Breast epithelium (tissue), 4 donors: ENCODE measurements at places on chromosomes 6 and 20. TPM values are rescaled to one million over a fixed set of nuclear protein-coding genes. Genes with fewer than 3 reads are reported as not detected.

DNA sequence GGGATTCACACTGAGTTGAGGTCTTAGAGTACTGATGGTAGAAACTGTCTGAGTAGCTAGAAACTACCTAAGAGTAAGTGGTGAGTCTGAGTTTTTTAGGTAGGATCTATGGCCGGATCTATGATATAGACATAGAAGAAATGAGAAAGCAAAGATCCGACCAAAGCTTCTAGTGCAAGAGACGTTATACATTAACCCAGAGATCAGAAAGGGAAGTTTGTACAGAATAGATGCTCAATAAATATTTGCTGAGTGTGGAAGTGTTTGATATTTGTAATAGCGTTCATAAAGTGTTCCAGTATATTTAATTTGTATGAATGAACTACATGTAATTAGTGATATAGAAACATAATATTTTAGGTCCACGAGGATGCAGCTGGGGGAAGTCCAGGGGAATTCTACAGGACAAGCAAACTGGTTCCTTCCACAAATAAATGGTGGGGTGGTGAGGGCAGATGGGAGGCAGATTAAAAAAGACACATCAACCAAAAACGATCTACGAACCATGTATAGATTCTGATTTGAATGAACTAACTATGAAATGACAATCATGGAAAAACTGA, 31.9 kb upstream of the JARID2 start:
- no peak for DNase-seq

HLA-DPA1 gene
- 75.4 TPM for total RNA-seq

GRCh38 chr20:22394583-22394982, 189.8 kb downstream of the FOXA2 start:
- DNase-seq = no peak

GRCh38 chr20:22909436-22909835, 125.7 kb upstream of the SSTR4 start:
- no peak for DNase-seq

PTPRT gene
- total RNA-seq = 4.9 TPM

- no peak for DNase-seq
These were observed 107.4 kb upstream of the TAB2 start for GRCh38 chr6:149209871-149210775.

- no peak for DNase-seq
These were observed 920 bp downstream of the GJA1 start for GRCh38 chr6:121436274-121436857.

SLC35F1 gene
- total RNA-seq = 0.66 TPM

PLCB1 gene
- 12.2 TPM for total RNA-seq

BAG2 gene
- 4.9 TPM for total RNA-seq

PCK1 gene
- total RNA-seq = 252 TPM

DNA sequence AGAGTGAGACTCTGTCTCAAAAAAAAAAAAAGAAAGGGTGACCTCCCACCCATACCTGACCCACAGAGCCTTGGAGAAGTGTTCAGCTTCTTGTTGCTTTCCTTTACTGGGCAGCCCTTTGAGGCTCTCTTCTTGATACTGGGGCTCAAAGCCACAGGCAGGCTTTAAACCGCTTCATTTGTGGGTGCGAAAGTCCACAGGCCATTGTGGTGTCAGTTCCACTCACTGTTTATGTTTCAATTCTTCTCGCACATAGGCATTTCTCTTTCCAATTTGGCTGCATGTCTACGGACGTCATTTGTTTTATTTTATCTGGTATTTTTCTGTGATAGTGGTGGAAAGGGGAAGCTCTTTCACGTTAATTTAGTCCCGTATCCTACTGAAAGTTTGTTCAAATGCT, 34.6 kb downstream of the PPARD start:
- DNase-seq = no peak

DNA sequence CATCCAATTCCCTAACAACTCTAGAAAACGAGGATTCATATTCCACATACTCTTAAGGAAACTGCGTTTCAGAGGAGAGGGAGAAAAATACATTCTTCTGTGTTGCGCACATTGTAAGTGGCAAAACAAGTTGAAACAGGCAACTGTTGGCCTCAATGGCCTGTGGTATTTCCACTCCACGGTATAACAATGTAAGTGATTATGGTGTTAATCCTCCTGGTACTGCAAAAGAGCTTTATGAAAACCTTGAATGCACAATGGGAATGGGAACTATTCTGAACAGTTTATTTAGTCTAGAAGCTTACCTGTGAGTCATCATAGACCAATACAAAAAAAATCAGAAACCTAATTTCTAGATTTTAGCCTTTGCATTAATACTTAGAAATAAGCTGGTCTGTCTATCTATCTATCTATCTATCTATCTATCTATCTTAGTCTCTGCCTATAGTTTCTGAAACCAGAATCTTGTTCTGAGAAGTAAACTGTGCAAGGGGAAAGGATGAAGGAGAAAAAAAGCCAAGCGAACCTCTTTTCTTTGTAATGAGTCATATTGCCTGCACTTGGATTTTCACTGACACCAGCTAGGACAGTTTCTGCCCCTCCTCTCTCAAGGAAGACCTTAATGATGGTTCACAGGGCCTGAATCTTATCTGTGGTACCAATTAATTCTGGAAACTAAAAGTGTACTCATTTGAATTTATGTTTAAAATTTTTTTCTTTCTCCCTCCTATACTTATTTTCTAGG, 101.5 kb downstream of the RNF144B start:
- peak; percentile 57 for DNase-seq
